ENCODE measurements at places on chromosomes 12 and 14.

GRCh38 chr12:94712815-94713515 is 62.6 kb upstream of the TMCC3 start:
- no peak for DNase-seq

- no peak for DNase-seq
Measured at GRCh38 chr12:119230807-119231206, 52.1 kb downstream of the HSPB8 start.

GRCh38 chr12:72191761-72192160 is 80.4 kb upstream of the TRHDE start:
- DNase-seq, result no peak

DNA sequence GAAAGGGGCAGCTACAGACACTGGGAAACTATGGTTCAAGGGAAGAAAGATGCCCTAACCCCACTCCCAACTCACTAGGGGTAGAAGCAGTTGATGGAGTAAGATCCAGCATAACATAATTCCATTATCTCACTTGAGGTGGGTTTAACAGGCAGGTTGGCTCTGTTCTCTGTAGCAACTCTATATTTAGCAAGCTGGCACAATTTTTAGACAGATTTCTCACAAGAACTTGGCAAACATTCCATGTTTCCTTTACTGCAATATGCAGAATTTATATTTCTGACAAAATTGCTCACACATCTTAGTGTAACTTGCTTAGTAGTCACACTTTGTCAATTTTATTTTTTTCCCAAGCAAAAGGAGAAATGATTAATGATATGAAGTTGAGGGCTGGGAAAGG is 475.4 kb downstream of the RMST start:
- DNase-seq, result no peak

DNA sequence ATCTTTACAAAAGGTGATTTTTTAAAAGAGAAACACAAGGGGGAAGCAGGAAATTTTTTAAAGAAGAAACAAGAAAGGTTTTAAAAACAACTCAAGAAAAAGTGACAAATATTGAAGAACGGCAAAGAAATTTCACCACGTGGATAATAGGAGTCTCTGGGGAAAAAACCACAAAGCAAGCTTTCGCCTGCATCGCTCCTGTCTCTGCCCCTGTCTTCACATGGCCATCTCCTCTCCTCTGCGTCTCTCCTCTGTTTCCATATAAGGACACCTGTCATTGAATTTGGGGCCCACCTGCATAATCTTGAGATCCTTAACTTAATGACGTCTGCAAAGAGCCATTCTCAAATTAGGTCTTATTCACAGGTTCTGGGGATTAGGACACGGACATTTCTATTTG is 175.8 kb downstream of the ETV6 start:
- no peak for DNase-seq

- no peak for DNase-seq
Measured at GRCh38 chr12:121287267-121287954, 9.1 kb downstream of the CAMKK2 start.

- DNase-seq, result no peak
Measured at GRCh38 chr14:68705741-68706283, 87.1 kb downstream of the ZFP36L1 start.

DNA sequence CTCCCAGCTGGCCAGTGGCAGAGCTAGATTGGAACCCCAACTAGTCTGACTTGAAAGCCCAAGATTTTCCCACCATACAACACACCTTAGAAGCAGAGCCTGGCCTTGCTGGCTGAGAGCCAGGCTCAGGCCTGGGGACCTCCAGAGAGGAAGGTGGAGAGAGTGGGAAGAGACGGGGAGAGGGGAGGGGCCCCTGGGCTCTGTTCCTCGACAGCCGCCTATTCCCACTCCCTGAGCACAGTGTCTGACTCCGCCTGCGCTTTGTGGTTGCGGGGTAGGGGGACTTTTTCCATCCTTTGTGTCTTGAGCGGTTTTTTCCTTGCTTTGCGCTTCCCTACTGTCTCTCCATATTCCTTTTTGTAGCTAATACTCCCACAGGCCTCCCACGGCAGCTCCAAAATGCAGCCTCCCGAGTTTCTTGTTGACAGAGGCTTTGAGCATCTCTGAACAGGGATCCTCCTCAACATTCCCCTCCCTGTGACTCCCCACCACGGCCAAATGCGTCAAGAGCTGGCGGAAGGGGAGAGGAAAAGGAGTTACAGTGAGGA is 4.0 kb upstream of the KCNH3 start:
- DNase-seq, result no peak

DNA sequence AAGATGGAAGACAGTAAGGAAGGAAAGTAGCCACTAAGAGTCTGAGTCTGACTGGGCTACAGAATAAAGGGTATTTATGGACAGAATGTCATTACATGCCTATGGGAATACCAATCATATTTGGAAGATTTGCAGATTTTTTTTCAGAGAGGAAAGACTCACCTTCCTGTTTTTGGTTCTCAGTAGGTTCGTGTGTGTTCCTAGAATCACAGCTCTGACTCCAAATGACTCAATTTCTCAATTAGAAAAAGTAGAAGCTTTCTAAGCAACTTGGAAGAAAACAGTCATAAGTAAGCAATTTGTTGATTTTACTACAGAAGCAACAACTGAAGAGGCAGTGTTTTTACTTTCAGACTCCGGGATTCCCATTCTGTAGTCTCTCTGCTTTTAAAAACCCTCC is 15.4 kb upstream of the PAPLN start:
- no peak for DNase-seq

DNA sequence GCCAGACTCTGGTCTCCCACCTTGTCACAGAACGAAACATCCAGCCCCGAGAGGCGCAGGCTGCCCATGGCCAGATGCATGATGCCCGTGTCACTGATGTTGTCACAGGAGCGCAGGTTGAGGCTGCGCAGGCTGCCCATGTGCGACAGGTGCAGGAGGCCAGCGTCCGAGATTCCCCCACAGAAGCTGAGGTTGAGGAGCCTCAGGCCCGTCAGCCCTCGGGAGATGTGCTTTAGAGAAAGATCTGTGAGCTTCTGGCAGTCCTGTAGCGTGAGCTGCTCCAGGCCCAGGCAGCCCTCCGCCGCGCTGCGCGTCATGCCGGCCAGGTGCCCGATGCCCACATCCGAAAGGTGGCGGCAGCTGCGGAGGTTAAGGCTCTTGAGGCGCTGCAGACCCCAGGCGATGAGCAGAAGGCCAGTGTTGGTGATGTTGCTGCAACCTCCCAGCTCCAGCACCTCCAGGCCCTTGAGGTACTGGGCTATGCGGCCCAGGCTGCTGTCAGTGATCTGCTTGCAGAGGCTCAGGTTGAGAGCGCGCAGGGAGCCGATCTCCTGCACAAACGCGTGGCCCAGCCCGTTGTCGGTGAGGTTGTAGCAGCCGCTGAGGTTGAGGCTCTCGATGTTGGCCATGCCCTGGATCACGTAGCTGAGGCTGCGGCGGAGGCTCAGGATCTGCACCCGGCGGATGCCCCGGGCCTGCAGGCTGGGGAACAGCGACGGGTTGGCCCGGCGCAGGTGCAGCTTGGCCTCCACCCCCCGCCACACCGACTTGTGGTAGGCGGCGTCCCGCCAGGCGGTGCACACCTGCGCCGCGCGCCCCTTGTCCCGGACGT is 991 bp downstream of the FBXL14 start:
- DNase-seq, result peak; percentile 21

GRCh38 chr14:99316281-99317163 is 44.5 kb upstream of the BCL11B start:
- no peak for DNase-seq

- DNase-seq, result no peak
Measured at GRCh38 chr14:100526632-100527031, 60.6 kb downstream of the BEGAIN start.

- DNase-seq, result no peak
Measured at GRCh38 chr12:2248901-2249381, 196.2 kb downstream of the CACNA1C start.

- no peak for DNase-seq
Measured at GRCh38 chr12:7694556-7695236, 879 bp downstream of the GDF3 start.

GRCh38 chr14:26621807-26622560 is 24.2 kb upstream of the NOVA1 start:
- no peak for DNase-seq

DNA sequence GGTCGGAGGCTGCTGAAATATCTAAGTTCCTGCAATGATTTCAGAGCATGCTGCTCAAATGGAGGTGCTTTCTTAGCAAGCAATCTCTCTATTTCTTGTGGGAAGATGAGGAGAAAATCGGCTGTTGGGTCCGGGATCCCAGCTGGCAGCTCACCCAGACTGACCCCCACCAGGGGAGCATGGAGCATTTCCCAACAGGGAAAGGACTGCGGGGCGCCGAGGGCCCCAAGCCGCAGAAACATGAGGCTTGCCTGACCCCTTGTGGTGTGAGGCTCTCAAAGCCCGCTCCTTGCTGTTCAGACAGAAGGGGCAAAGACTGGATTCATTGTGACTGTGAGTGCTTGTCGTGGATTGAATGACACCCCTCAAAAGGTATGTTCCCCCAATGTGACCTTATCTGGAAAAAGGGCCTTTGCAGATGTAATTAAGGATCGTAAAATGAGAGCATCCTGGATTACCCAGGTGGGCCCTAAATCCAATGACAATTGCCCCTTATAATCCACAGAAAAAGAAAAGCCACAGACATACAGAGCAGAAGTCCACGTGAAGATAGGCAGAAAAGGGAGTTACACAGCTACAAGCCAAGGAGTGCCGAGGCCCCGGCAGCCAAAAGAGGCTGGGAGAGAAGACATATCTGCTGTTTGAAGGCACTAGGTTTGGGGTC is 116.3 kb upstream of the VASH1 start:
- no peak for DNase-seq

DNA sequence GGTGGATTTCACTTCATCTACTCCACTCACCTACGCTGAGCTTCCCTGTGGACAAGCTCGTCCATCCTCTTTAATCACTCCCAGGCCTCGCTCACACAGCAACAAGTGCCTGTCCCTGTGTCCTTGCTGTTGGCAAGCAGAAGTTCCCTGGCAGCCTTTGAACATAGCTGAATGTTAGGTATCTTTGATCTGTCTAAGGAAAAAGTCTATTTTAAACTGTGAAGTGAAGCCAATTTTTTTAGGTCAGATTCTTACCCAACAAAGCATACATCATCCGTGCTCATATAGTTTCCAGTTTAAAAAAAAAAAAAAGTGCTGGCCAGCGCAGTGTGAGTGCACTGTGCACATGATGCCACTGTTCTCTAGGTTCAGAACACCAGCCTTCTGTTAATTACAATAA is 36.3 kb downstream of the PPP2R5C start:
- no peak for DNase-seq

DNA sequence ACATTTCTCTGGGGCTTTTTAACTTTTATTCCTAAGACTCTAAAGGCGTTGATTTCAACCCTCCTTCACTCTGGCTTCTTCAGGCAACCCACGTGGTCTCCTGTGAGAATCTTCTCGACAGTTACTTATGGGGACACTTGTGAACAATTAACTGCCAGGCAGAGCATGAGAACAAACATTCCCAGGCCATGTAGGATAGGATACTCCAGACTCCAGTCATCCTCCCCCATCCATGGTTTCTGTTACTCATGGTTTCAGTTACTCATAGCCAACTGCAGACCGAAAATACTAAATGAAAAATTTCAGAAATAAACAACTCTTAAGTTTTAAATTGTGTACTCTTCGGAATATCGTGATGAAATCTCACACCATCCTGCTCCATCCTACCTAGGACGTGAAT is 19.5 kb downstream of the GPR68 start:
- DNase-seq, result no peak
